ENCODE measurements at places on chromosomes 6 and 20.
A peak's percentile ranks its signal among the peaks of the same experiment; 100 is the strongest.

- DNase-seq, result no peak
These were observed 2.8 kb downstream of the AGER start for GRCh38 chr6:32181148-32181702.

- DNase-seq, result no peak
These were observed 80.4 kb downstream of the ARID1B start for GRCh38 chr6:156857573-156857972.

DNA sequence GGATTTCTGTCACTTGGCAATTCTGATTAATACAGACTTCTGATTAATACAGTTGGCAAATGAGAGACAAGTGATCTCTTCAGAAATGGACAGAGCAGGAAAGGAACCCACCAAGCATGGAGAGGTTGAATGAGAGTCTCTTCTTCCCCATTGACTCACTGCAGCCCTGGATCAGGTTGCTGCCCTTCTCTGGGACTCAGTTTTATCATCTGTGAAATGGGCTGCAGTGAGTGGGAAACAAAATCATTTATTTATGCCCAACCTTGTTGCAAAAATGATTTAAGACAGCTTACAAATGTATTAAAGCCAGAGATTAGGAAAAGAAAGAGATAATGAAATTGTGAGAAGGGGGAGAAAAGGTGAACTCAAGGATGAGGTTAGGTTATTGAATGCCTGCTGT is 20.8 kb upstream of the RSPO4 start:
- DNase-seq, result no peak

DNA sequence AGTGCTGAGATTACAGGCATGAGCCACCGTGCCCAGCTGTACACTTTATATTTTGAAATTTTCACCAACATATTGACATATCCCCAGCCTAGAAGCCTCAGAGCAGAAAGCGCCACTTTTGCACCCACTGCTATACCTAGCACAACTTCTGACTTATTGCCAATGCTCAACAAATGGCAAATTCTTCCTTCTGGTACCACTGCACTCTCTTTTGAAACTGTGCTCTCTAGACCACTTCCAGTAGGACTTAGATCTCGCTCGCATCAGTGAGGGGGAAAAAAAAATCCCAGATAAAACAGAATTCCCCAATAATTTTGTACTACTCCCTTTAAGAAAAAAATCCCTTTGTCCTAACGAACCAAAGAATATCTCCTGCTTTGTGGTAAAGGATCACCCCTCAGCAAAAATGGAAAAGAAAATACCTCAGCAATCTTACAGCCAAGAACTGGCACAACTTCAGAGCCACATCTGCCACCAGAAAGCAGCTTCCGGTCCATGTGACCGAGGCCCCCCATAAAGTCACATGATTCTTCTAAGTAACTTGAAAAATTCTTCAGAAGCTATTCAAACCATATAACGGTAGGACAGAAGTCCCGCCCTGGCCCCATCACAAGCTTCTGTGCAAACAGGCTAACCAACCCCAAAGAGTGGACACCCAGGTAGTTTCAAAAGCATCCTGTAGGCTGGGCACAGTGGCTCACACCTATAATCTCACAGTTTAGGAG is 18.5 kb upstream of the IL17F start:
- no peak for DNase-seq

- DNase-seq, result no peak
These were observed 214.9 kb upstream of the CST7 start for GRCh38 chr20:24734139-24734538.

DNA sequence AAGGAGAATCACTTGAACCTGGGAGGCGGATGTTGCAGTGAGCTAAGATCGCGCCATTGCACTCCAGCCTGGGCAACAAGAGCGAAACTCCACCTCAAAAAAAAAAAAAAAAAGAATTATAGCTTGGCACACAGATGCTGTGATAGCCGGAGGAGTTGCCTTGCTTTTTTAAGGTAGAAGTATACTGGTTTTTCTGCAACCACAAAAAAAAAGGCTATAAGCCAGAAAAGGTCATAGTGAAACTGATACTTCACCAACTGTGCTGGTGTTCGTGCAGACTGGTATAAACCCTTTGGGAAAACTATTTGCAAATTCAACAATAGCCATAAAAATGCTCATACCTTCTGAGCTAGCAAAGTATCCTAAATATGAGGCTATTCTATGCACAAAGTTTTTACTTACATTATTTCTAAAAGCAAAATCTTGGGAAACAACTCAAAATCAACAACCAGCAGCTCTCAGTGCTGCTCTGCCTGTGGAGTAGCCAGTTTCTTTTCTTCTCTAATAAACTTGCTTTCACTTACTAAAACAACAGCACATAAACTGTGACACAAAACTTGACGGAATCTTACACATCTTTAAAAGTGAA is 44.0 kb downstream of the B4GALT5 start:
- DNase-seq, result no peak

DNA sequence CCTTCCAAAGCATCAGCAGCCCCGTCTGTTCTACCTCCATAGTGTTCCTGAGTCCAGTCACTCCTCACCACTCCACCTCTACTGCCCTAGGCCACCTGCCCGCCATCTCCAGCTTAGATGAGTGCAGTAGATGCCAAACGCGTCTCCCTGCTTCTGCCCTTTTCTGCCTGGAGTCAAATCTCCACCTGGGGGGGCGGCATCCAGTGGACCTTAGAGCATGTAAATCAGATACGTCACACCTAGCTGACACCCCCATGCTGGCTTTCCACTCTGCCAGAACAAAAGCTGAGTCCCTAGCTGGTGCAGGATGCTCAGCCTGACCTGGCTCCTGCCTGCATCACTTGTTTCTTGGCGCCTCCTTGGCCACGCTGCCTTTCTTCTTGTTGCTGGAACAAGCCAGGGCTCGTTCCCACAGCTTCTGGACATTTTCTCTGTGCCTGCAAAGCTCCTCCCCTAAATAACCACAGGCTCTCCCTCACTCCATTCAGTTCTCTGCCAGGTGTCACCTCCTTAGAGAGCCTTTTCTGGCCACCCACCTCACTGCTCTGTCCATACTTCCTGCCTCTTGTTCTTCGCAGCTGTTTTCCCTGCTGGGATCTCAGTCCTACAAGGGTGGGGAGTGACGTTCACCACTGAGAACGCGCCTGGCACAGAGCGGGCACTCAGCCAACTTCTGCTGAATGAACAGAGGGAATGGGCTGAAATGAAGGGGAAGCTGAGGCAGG is 5.8 kb downstream of the DDR1 start:
- DNase-seq, result no peak

- DNase-seq, result no peak
These were observed 36.2 kb upstream of the E2F3 start for GRCh38 chr6:20365456-20365855.

GRCh38 chr6:22708469-22708868 is 139.1 kb downstream of the HDGFL1 start:
- no peak for DNase-seq

- DNase-seq, result no peak
These were observed 242.1 kb downstream of the PRKN start for GRCh38 chr6:162485464-162485863.

- DNase-seq, result no peak
These were observed 112.6 kb downstream of the TMEM170B start for GRCh38 chr6:11650025-11650696.

DNA sequence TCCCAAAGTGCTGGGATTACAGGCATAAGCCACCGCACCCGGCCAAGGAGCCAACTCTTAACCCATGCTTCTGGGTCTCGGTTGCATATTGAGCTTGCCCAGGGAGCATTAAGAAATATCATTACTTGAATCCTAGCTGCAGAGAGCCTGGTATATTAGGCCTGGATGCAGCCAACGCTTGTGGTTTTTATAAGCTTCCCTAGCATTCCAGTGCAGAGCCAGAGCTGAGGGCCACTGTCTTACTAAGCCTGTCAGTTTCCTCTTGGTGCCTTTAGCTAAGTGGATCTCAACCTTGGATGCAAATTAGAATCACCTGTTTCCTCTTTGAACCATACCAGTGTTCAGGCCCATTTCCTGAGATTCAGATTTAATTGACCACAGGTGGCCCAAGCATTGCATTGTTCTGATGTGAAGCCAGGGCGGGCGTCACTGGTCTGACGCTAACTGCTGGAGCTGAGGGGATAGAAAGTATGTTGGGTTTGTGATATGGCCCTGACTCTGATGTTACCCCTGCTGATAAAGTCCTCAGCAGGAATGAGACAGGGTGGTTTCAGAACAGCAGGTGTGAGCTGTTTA is 76.3 kb downstream of the BTBD3 start:
- DNase-seq, result no peak

GRCh38 chr6:41759106-41759904 is 12.1 kb upstream of the PGC start:
- DNase-seq, result no peak

DNA sequence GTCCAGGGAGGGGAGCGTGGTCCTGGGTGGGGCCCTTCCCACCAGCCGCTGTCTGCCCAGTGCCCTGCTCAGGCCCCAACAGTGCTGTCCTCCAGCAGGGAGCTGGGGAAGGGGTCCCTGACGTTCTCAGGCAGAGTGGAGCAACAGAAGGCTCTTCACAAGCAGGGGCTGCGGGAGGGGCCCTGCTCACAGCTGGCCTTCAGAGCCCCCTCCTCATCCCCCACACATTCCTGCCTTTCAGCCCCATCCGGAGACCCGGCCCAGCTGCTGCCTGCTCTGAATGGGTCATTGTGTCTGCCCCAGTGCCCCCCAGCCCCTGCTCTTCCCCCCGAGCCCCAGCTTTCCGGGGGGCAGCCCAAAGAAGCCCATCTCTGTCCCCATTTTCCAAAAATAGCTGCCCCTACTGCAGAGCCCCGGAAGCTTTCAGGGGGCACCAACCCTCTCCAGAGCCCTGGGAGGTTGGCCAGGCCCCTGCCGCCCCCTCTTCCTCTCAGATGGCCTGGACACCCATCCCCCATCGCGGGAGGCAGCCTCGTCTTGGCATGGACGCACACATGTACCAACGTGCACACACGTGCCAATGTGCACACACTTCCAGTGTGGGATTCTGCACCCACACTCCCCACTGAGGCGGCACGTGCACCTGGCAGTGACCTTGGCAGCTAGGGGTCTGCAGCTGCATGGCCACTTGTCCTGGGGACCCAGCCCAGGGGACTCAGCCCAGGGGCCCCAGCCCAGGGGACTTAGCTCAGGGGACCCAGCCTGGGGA is 3.7 kb downstream of the COL20A1 start:
- DNase-seq, result no peak

GRCh38 chr20:48619126-48620101 is 208.4 kb downstream of the PREX1 start:
- DNase-seq, result no peak

DNA sequence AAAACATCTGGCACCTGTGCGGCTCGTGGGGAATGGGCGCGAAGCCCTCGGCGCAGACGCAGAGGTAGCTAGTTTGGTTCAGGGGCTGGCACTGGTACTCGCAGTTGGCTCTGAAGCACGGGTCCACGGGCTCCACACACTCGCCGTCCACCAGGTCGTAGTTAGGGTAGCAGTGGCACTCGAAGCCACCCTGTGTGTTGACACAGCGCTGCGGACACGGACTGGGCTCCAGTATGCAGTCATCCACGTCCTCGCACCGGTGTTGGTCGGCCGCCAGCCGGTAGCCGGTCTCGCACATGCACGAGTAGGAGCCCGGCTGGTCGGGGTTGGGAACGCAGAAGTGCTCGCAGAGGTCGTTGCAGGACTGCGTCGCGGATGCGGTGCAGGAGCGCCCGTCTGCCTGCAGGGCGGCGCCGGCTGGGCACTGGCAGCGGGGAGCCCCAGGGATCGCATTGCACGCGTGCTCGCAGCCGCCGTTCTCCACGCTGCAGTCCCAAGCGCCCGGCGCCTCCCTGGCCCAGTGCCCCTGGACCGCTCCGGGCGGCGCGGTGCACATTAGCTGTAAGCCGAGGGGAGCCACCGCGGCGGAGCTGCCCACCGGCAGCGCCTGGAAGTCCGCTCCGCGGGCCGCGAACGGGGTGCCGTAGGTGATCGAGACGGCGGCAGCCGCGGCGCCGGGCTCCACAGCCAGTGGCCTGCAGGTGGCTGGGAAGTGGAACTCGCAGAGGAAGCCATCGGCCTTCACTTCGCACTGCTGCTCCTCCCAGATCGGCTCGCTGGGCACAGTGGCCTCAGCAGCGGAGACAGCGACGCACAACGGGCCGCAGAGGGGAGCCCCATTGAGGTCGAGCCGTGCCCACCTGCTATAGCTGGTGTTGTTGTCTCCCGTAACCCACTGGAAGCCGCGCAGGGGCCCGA is 930 bp downstream of the THBD start:
- no peak for DNase-seq

DNA sequence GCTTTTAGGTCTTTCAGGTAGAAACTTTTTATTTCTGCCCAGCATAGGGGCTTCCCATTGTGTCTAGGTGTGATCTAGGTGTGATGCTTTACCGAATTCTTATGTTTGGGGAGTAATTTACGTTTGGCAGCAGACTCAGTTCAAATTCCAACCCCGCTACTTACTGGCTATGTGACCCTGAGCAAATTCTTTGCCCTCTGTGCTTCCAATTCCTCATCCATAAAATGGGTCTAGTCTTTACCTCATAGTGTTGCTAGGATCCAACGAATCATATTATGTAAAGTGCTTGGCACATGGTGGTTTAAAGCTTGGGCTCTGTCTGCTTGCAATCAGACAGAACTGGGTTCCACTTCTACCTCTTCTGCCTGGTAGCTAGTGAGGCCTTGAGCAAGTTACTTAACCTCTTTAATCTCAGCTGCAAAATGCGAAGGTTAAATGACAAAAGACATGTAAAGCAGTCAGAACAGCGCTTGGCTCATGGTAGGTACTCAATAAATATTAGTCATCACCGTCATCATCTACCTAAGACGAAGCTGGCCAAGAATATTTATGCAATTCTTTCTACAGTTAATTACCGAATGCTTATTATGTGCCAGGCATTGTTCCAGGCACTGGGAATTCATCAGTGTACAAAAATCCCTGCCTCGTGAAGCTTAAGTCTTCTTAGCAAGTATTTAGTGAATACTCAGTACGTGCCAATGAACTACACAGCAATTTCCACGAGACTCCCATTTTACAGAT is 1.0 kb downstream of the NSFL1C start:
- no peak for DNase-seq

- DNase-seq, result no peak
These were observed 83.6 kb upstream of the MYLIP start for GRCh38 chr6:16045238-16045637.

GRCh38 chr6:130215526-130215925 is 7.2 kb downstream of the SAMD3 start:
- no peak for DNase-seq

- DNase-seq, result no peak
These were observed 27.3 kb downstream of the SLC2A4RG start for GRCh38 chr20:63766695-63767426.

- peak; percentile 98 for DNase-seq
These were observed 671.4 kb downstream of the RFPL4B start for GRCh38 chr6:113018351-113019151.

GRCh38 chr6:136089876-136090275 is 160.2 kb downstream of the MTFR2 start:
- no peak for DNase-seq

- DNase-seq, result peak; percentile 20
These were observed 12.1 kb downstream of the LGSN start for GRCh38 chr6:63307581-63308246.

GRCh38 chr6:43764772-43765171 is 5.2 kb upstream of the VEGFA start:
- no peak for DNase-seq

DNA sequence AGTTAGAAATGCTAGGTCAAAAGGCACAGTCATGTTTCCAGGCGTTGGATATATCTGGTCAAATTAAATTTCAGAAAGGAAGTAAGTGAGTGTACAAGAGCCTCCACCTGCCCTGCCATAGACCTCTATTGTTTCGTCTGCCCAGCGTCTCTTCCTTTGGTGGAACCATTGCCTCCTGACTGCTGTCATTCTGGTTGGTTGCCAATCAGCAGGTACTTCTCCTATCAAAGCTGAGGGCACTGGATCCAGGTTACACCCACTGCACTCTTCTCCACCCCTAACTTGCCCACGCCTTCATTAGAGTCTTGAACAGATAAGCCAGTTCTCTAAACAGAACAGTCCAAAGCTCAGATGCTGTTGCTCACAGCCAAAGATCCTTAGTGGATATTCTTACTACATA is 2.6 kb upstream of the WFDC5 start:
- no peak for DNase-seq

All from AG09309 (cell line).